NCI-H510A (cell line): ENCODE measurements at places on chromosomes 6 and 20.

DNA sequence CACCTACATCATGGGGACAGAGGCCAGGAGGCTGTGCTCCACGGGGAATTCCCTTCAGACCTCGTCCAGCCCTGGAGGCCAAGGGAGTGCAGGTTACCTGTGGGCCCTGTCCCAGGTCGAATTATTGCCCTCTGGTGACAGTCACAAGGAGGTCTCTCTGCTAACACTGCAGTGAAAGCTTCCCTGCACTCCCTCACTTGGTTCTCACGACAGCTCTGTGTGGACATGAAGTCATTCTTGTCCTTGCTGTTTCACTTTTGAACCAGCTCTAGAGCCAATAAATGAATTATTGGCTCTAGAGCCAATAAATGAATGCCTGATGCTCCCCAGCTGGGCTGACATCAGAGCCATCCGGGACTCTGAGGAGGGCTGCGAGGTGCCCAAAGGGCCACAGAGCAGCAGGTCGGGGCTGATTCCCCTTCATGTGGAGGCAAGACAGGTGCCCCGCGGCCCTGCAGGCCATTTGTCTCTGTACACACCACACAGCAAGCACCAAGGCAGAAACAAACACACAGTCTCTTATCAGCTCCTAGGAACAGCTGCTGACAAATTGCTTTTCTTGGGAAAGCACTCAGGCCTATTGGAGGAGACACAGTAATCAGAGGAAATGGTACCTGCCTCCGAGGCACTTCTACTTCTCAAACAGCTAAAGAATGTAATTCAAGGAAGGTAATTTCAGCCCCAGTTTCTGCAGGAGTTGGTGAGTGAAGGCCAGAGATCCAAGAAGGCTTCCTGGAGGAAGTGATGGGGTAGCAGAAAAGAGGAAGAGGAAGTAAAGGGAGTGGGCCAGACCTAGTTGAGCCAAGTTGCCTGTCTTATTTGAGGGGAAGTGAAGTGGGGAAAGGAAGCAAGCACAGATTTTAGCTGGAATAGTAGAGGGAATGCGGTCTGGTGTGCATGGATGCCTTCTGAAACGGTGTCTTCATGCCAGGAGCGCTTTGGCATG is 27.5 kb upstream of the TBXT start:
- DNase-seq, result no peak

- no peak for DNase-seq
These were observed 456.2 kb downstream of the CD83 start for GRCh38 chr6:14573703-14574290.

GRCh38 chr6:77456531-77457248 is 6.6 kb downstream of the HTR1B start:
- DNase-seq, result no peak

DNA sequence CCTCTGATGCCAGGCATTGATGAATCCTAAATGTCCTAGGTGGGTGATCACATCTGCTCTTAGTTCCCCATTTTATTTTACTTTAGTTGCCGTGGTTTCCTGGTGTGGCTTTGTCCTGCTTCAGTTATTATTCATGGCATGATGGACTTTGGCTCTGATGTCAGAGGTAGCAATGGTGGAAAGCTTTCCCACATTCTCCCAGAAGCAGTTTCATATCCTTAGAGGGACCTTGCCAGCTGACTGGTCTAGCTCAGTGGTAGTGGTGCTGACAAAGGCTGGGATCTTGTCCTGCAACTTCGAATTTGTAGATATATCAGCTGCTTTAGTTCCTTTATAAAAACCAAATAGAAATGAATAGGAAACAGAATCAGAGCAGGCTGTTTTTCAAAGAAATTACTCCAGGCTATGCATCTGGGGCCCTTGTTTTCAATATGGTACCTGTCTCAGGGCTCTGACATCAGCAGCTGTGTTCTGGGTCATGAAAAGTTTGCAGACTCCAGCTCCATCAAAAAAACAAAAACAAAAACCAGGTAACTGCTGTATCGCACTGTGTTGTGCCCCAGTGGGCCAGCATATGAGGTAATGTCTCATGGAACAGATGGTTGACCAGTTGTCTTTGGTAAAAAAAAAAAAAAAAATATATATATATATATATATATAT is 133.7 kb downstream of the PLCB4 start:
- DNase-seq, result no peak

DNA sequence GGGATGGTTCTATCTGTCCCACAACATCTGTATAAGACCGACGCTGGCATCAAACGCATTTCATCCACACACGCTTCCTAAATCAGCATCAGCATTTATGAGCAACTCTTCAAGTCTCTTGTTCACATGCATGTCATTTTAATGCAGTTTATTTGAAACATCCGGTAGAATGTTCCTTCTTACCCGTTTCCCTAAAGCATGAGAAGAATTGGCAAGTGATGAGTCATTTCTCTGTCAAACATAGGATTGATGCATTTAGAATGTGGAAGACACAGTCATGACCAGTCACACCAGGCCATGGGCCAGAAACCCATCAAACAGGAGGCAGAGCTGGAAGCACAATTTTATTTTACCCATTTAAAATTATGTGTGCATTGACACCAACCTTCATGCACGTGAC is 122.8 kb downstream of the UST start:
- DNase-seq, result no peak

GRCh38 chr6:128432394-128432793 is 88.0 kb downstream of the PTPRK start:
- DNase-seq, result no peak

DNA sequence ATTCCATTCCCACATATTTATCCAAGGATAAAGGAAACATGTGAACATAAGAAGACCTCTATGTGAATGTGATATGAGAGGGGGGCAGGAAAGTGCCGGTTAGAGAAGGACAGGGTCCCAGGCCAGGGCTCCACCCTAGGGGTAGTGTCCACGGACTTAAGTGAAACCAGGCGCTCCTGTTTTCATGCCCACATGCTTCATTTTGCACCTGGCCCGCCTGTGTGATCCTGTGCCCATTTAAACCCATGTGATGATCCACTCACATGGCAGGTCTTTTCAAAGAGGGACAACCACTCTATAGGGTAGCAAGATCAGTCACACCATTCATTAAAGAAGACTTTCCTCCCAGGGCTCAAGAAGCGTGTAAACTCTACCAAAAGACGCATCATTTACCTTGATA is 865.3 kb upstream of the GJE1 start:
- no peak for DNase-seq

GRCh38 chr6:31736021-31736767 is at the start of gene CLIC1:
Gene CLIC1 (minus strand): TSS chr6:31736530. CDS start chr6:31736300, 230 bp downstream.
- DNase-seq, result peak; percentile 86

- peak; percentile 38 for DNase-seq
These were observed 4.1 kb upstream of the BNIP5 start for GRCh38 chr6:36340618-36341454.

GRCh38 chr6:33672808-33673207 is 38.7 kb downstream of the UQCC2 start:
- no peak for DNase-seq

- DNase-seq, result no peak
These were observed 141.3 kb downstream of the TRMT11 start for GRCh38 chr6:126127659-126128058.

DNA sequence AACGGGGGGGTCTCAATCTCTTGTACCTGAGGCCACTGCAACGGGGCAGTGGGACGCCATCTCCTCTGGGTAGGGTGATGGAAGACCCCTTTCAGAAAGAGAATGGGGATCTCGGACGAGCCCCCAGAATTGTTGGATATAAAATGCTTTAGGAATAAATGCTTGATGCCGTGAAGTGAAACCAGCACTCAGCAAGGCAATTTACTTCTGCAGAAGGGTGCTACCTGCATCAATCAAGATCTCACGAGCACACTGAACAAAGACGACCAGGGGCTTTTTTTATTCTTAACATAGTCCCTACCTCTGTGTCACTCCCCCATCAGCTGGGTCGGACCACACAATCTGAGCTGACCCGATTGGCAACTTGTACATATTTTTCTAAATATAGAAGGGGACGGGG is 203.6 kb upstream of the TBX18 start:
- no peak for DNase-seq

DNA sequence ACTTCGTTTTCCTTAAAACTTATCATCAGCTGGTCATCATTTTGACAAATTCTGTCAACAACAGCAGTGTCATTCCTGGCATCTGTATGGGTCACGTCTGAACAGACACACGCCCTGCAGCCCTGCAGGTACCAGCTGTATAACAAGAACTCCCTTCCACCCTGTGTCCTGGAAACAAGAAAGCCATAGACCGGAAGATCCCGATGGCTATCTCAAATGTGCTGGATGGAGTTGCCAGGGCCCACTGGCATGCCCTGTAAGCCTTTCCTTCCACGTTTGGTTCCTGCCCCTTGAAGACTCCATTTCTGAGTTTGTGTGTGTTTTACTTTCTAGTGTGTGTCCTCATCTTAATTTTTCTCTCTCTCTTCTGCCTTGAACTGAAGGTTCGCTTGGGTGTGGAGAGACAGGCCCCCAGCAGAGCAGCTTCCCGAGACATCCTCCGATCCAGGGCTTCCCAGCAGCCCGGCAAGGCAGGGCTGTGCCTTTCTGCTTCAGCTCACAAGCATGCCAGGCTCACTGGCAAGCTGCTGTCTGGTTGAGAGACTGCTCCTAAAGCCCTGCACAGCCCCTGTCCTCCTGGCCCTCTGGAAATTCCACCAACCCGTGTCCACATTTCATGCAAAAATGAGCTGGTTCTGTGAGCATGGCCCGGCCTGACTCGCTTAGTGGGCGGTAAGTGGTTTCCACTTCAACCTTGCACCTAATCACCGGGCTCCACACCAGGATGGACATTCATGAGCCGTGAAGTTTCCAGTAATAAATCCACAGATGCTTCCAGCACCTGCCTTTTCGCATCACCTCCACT is 8.7 kb downstream of the GFRA4 start:
- DNase-seq, result peak; percentile 96

DNA sequence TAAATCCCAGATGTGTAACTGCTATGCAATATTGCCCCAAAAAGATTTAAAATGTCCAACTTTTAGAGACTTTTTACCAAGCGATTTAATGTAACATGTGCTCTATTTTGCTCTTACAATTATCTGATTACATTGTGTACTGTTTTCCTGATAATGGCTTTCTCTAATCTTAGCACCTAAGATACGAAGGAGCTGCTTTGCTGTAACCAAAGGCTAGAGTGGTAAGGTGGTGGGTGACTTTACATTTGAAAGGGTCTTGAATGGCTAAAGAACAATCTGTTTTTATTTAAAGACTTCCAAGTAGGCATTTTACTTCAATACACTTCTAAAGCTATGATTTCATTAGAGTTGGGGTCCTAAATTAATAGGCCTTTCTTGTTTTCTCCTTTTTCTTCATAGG is 1201.6 kb upstream of the MAP3K7 start:
- DNase-seq, result no peak

DNA sequence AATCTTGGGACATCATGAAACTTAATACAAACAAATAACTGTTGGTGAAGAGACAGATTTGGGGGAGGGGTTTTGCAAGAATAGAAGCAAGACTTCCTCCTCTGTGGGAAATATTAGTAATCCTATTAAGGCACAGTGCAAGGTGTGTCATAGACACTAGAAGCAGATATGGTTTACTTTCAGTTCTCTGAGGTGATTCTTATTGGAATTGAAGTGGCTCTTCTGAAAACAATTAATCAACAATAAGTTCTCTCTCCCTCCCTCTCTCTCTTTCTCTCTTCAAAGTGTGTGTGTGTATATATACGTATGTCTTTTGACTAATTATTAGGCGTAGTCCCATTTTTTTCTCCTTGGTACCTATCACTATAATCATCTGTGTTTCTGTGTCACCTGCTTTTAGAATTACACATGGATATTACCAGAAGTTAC is 99.8 kb downstream of the HIVEP2 start:
- no peak for DNase-seq

- DNase-seq, result no peak
These were observed 3.5 kb upstream of the SLC44A4 start for GRCh38 chr6:31882344-31882743.

GRCh38 chr6:150967381-150967780 is 101.9 kb downstream of the MTHFD1L start:
- DNase-seq, result no peak

GRCh38 chr6:43247114-43247999 is 4.1 kb downstream of the TTBK1 start:
- peak; percentile 91 for DNase-seq

DNA sequence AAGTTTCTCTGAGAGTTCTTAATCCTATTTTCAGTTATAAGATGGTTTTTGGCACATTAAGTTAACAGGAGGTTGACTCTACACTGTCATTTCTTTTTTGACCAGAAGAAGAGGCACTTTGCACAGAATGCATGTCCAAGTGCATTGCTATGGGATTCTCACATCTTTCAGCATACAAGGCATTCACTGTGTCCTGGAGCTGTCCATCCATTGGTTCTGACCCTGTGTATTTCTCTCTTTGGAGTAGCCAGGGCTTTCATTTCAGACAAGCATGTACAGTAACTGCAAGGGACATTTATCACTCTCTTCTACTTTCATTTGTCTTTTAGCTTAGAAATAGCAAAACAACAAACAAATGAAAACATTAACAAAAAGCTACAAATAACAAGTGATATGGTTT is 275.1 kb upstream of the IMPG1 start:
- DNase-seq, result no peak

GRCh38 chr20:31862506-31862905 is 7.8 kb downstream of the DUSP15 start:
- no peak for DNase-seq

GRCh38 chr6:113585246-113585645 is 271.9 kb upstream of the MARCKS start:
- DNase-seq, result no peak

GRCh38 chr6:15337582-15337981 is 91.7 kb downstream of the JARID2 start:
- no peak for DNase-seq

DNA sequence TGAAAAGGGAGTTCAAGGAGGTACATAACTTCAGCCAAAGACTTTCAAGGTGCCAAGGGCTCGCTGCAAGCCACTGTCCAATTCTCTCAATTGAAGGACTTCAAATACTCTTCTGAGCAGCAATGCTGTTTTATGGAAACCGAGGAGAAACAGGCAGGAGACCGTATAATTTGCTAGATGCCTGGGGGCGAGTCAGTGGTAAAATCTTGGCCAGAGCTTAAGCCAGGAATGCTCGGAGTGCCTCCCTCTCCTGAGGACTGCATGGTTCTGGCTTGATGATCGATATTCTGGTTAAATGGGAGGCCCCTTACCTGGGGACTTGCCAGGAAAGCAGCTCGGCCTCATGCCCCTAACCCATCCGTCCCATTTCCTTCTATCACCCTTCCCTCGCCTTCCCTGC is 35.8 kb upstream of the NOP56 start:
- DNase-seq, result no peak

DNA sequence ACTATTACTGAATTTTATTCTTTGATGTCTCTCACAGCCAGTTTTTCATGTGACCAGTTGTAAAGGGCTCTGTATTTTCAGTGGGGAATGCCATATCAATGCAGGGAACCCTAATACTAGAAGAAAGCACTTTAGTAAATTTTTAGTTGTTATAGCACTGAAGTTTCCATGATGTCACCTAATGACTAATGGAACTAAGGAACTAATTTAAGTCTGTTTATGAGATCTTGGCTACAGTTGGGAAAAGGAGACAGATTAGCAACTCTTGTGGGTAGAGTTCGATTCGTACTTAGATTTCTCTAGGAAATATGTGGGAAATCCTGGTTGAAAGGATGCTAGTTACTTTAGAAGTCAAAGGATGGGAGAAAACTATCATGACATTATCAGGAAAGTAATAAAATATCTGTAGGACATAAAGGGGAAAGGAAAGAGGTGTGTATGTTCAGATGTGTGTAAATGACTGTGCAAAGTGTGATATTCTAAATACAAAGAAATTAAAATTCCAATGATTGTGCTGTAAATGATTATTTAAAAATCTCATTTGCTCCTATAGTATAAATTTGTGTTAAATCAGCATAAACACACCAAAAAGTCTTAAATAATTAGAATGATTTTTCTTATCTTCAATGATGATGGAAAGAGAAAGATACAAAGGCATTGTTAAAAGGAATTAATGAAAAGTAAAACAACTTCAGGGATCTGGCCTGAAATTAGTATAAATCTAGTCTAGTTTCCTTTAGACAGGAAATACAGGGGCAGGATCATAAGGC is 103.4 kb downstream of the LRRC1 start:
- DNase-seq, result no peak
